Germinal center (tissue), 1 donor: ENCODE measurements at places on chromosomes 2 and 18.
A peak's percentile ranks its signal among the peaks of the same experiment; 100 is the strongest.

GRCh38 chr2:105141099-105141614, 100.4 kb upstream of the GPR45 start:
- DNase-seq: no peak

DNA sequence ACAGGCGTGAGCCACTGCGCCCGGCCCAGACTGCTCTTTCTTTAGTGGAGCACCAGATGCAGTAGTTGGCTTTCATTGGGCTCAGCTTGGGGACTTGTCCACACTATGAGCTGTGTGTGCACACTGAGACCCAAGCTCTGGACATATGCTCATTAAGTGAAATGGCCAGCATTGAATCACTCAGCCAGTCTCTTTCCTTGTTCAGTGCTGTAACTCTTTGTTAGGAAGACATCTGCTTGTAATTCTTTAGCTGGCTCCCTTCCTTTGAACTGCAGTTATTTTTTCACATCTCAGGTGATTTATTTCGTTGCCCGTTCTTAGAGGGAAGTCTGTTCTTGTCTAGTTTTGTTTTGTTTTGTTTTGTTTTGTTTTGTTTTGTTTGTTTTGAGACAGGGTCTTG, 70.5 kb downstream of the CAB39 start:
- no peak for DNase-seq

- no peak for DNase-seq
Measured at GRCh38 chr18:27042177-27042576, 142.9 kb downstream of the CHST9 start.

DNA sequence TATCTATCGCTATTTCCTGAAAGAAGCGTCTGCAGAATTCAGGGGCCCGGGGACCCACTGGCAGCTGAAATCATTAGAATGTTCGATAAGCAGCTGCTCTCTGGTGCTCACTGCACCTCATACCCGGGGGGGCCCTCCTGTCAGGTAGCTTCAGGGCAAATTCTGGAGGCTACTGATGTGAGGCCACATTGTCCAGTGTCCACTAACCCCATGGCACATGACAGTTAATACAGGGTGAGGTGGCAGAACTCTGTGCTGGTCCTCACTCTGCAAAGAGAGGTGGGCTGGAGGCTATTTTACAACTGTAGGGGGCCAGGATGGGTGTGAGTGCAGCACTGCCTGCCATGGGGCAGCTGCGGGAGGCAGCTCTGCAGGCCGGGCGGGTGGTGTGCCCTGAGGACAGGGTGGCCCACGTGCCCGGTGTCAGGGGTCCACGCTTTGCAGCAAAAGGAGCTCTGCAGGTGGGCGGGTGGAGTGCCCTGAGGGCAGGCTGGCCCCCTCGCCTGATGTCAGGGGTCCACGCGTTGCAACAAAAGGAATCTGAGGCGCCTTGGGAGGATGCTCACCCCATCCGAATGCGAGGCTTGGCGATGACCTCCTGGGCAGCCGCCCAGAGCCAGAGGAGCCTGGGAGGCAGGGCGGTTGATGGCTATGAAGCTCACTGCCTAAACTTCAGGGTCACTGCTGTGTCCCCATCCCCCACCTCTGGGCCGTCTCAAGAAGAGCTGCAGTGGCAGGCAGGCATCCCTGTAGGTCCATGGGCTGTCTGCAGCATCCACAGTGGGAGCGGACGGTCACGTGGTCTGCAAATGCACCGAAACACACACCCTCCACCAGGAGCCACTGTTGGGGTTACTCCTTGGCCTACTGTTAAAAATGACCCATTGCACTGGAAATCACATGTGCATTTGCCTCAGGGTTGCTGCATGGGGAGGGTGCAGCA, 207.0 kb upstream of the SALL3 start:
- DNase-seq: no peak

GRCh38 chr18:22987547-22988189, 54.5 kb downstream of the RBBP8 start:
- no peak for DNase-seq

- no peak for DNase-seq
Measured at GRCh38 chr2:213806125-213806726, 522.0 kb downstream of the SPAG16 start.

GRCh38 chr2:121179467-121179866, 105.5 kb downstream of the TFCP2L1 start:
- no peak for DNase-seq

DNA sequence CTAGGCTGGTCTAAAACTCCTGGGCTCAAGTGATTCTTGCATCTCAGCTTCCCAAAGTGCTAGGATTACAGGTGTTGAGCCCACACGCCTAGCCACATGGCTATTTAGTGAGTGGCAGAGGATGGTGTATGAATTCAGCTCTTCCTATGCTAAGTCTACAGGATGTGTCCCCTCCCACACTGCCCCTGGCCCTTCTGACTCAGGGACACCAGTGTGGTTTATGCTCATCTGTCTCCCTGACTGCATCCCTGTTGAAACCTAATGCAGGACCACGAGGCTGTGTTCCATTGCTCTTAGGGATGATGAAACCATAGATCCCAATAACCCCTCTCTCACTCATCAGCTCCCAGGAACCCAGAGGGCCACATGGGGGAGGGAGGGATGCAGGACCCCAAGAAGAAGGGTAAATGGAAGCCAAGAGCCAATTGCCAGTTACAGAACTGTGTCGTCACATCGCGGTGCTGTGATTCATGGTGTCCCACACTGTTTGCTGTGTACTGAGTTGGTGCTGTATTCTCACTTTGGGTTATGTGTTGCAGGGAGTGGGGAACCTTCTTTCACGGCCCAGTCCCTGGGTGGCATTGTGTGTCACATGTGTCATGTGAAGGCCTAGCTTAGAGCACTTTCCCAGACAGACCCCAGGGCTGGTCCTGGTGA, 102.9 kb upstream of the HAAO start:
- DNase-seq: no peak

- DNase-seq: no peak
Measured at GRCh38 chr2:203909974-203910373, 26.6 kb upstream of the ICOS start.

DNA sequence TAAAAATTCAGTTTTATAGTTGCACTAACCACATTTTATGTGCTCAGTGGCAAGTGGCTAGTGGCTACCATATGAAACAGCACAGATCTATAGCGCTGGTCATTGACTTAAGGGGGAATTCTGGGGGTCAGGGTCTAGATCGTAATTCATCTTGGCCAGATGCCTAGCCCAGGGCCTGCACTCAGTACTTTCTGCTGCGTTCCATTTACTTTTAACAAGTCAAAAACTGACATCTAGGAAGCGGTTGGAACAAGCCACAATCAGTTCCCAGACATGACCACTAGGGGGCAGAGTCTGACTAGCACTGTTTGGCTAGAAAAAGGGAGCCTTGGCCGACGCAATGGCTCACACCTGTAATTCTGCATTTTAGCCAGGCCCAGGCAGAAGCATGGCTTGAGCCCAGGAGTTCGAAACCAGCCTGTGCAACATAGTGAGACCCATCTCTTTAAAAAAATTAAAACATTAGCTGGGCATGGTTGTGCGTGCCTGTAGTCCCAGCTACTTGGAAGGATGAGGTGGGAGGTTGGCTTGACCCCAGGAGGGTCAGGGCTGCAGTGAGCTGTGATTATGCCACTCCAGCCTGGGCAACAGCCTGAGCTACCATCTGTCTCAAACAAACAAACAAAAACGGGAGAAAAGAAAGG, 9.0 kb upstream of the TMBIM1 start:
- DNase-seq: peak; percentile 63

DNA sequence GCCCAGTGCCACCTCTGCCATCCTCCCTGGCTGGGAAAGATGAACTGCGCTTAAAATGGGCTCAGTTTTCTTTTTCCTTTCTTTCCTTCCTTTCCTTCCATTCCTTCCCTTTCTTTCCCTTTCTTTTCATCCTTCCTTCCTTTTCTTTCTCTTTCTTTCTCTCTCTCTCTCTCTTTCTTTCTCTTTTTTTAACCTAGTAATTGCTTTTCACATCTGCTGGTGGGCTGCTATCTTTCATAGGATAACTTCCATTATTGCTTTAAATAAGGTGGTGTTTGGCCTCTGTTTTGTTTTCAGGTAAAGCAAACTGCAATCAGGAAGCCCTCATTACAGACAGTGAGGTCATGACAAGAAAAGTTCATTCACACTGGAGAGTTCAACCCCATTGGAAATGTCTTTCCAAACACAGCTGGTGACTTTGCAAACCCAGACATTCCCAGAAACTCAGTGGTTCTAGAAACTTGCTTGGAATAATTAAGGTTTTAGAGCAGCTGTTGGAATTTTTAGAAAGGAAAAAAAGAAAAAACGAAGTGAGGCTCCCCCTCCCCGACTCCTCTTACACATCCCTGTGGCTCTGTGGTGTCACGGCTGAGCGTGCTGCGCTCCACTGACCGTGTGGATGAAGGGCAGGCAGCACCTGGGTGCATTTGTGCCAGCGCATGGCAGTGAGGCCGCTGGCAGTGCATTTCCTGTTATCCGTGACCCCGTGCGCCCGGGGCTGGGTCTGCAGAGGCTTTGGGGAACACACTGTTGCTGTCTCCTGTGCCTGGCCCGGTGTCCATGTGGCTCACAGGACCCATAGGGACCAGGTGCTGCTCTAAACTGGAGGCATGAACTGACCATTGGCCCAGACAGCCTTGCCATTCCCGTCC, 76.9 kb downstream of the MBP start:
- DNase-seq: peak; percentile 66

GRCh38 chr2:157465554-157465953, 21.7 kb upstream of the CYTIP start:
- no peak for DNase-seq

DNA sequence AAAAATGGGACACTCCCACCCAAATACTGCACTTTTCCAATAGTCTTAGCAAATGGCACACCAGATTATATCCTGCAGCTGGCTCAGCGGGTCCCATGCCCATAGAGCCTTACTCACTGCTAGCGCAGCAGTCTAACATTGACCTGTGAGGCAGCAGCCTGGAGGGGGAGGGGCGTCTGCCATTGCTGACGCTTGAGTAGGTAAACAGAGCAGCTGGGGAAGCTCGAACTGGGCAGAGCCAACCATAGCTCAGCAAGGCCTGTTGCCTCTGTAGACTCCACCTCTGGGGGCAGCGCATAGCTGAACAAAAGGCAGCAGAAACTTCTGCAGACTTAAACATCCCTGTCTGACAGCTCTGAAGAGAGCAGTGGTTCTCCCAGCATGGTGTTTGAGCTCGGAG, 110.4 kb downstream of the CTIF start:
- no peak for DNase-seq

DNA sequence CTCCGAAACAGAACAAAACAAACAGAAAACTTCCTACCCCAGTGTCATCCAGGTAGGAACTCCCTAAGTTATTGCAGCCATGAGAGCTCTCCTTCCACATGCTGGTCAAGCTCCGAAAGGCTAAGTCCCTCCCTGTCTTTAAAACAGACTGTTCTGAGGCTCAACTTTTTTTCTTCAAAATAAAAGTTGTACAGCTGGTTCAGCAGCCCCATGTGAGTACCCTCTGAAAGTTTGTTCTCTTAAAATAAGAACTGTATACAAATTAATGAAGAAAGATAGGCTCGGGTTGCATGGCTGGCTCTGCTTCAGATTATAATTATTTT, at the start of gene PDE1A:
TSS of gene PDE1A (minus strand) at position 119 of the 323 bp plus-strand sequence.
- DNase-seq: no peak

DNA sequence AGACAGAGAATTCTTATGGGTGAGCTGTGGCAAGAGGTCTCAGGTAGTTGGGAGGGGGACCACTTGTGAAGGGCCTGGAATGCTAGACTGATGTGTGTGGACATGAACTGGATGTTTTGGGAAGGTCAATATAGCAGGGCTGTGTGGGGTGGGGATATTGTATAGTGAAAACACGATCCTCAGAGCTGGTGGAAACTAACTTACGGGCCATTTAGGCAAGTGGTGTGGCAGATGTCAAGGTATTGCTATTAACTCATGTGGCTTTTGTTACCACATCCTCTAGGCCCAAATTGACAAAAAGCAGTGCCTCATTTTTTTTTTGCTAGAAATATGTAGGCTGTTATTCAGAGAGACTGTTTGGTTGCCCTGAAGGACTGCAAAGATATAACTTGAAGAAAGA, 8.0 kb upstream of the GALNT1 start:
- no peak for DNase-seq

- DNase-seq: no peak
Measured at GRCh38 chr2:101655702-101656422, 41.6 kb upstream of the MAP4K4 start.

GRCh38 chr2:17388798-17389197, 129.4 kb downstream of the RAD51AP2 start:
- no peak for DNase-seq

GRCh38 chr18:66724664-66725356, 120.9 kb upstream of the CDH19 start:
- DNase-seq: no peak

GRCh38 chr2:222959358-222959757, 92.6 kb upstream of the KCNE4 start:
- DNase-seq: no peak

- DNase-seq: no peak
Measured at GRCh38 chr2:231357048-231357447, 38.5 kb upstream of the B3GNT7 start.

DNA sequence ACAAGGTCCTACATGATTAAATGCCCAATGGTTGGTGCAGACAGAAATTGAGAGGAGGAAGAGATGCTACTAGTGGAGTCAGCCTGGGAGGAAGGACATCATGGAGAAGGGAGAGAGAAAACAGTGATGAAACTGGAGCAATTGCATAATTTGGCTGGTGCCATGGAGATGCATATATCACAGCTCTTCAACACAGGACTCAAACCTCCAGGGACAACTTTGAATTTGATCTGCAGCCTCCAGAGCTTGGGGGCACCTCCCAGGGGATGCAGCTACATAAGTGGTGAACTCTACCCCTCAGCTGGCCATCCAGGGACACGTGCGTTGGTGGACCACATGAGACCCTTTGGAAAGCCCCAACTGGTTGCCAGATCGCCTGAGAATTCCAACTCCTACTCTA, 80.4 kb downstream of the CTAGE1 start:
- DNase-seq: no peak

DNA sequence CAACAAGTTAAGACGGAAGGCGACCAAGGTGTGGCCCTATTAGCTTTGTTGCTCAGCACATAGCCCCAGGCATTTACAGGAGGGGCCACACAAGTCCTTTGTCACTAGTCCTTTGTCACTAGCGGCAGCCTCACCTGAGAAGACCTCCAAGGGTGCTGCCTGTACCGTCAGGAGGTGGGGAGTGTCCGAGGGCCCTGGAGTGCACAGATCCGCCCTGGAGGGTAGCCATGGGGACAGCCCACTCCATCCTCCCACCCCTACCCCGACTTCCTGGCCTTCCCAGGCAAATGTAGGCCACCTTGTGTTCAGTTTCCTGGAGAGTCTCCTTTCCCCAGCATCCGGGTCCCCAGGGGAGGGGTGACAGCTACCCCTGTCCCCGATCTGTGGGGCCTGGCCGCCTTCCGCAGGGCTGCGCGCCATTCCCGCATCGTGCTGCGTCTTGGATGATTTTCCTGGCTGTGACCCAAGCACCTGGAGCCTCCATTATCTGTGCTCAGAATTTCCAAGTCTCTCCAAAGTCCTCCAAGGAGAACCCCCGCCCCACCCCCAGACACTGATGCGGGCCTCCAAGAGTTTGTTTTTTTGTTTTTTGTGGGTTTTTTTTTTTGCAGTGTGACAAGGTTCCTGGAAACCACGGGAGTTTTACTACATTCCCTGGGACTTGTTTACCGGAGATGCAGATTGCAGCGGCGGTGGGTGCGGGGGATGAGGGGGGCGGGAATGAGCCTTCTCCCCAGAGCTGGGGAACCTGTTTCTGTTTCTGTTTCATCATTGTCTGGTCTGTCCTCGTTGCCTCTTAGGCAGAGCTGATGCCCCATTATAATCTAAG, 28.6 kb downstream of the TEX44 start:
- DNase-seq: no peak

- no peak for DNase-seq
Measured at GRCh38 chr2:3491306-3491705, 28.0 kb downstream of the ADI1 start.

- no peak for DNase-seq
Measured at GRCh38 chr2:58734365-58734764, 493.2 kb upstream of the FANCL start.
